Stimulated activated CD8-positive, alpha-beta memory T cell treated with anti-CD3 and anti-CD28 coated beads, Interleukin-4, amount 100 ng/mL, for 4 hours (primary cell): ENCODE measurements at places on chromosomes 5 and 9.

- DNase-seq, result no peak
Measured at GRCh38 chr9:26399556-26399955, 493.0 kb downstream of the CAAP1 start.

GRCh38 chr5:88716101-88716500, 166.9 kb downstream of the MEF2C start:
- no peak for DNase-seq

GRCh38 chr9:87711857-87712800, 13.8 kb upstream of the CTSL start:
- DNase-seq, result no peak

- no peak for DNase-seq
Measured at GRCh38 chr5:41637424-41637823, 127.0 kb upstream of the PLCXD3 start.

DNA sequence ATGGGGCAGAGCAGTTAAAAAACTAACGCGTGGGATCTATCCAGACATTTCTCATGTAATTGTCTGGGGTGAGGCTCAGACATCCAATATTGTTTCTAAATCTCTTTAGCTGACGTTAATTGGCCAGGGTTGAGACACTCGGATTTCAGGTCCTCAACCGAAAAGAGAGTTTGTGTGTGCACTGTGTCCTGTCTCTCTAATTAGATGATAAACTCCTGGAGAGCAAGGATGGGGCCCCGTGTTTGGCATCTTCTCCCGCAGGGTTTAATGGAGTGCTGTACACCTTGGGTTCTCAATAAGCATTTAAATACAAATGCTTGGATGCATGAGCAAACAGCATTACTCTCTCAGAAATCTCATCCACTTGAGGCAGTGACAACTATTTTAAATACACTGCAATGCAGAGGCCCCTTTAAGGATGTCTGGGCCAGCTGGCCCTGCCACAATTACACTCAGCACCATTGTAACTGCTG, 139.6 kb downstream of the MTX3 start:
- no peak for DNase-seq

GRCh38 chr5:141328231-141328630, 2.1 kb upstream of the PCDHGA1 start:
- no peak for DNase-seq
